ENCODE measurements at places on chromosomes 13 and 19. TPM values are rescaled to one million over a fixed set of nuclear protein-coding genes. Genes with fewer than 3 reads are reported as not detected.

DNA sequence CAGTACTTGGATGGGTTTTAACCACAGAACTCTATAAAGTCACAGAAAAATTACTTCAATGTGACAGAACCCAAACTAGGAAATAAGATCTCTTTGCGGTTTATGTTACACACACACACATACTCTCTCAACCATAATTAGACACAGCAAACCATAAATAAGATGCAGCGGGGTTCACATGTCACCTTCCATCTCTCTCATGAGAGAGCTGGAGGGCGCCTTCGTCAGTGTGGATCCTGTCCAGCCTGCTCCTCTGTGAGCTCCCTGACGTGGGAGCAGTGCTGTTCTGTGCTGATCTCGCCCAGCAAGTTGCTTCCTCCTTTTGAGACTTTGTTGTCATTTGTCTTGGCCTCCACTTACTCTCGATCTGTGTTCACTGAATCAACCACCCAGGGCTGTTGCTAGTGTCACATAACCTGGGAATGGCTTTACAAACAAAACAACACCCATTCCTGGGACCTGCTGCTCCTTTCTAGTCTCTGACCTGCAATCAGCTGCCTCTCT is 204.9 kb upstream of the KL start:
- DNase-seq: peak; percentile 78

- no peak for DNase-seq
These were observed 8.7 kb downstream of the CD177 start for GRCh38 chr19:43362179-43362578.

- DNase-seq: no peak
These were observed 252.1 kb downstream of the DCT start for GRCh38 chr13:94227255-94227879.

GRCh38 chr13:87942205-87942604 is 271.0 kb downstream of the SLITRK5 start:
- DNase-seq: no peak

DNA sequence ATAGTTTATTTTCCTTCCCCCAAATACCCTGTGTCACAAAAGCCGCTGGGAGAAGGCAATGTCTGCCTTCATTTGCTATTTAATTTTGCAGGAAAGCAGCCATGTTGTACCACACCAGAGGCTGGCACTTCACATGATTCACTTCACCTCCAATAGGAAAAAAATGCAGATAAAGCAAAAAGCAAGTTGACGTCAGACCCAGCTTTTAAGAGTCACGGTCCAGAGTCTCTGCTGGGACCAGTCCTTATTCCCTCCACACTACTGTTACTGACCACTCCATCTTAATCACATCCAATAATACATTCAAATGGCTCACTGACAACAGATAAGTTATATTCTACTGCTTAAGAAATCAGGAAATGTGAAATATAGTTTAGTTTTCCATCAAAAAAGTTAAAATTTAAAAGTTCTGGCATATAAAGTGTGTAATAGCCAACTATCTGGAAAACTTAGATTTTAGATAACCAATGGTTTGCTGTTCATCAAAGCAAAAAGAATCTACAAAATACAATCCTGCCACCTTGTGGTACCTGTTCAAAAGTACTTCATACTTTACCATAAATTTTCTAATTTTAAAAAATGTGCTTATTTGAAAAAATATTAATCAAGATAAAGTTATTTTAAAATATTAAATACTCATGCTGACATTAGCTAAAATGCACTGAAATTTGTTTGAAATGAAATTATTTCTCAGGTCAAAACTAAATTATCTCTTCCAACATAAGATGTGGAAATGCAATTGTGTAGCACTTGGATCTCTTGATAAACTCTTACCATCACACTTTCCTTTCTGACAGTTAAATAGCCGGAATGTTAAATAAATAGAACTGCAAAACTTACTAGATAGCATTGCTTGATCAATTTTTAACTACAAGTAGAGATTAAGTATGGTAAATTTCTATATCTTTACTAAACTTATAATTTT is 97.3 kb downstream of the SERP2 start:
- DNase-seq: peak; percentile 6

GRCh38 chr19:2770055-2771013 is 12.7 kb downstream of the SGTA start:
- no peak for DNase-seq

DNA sequence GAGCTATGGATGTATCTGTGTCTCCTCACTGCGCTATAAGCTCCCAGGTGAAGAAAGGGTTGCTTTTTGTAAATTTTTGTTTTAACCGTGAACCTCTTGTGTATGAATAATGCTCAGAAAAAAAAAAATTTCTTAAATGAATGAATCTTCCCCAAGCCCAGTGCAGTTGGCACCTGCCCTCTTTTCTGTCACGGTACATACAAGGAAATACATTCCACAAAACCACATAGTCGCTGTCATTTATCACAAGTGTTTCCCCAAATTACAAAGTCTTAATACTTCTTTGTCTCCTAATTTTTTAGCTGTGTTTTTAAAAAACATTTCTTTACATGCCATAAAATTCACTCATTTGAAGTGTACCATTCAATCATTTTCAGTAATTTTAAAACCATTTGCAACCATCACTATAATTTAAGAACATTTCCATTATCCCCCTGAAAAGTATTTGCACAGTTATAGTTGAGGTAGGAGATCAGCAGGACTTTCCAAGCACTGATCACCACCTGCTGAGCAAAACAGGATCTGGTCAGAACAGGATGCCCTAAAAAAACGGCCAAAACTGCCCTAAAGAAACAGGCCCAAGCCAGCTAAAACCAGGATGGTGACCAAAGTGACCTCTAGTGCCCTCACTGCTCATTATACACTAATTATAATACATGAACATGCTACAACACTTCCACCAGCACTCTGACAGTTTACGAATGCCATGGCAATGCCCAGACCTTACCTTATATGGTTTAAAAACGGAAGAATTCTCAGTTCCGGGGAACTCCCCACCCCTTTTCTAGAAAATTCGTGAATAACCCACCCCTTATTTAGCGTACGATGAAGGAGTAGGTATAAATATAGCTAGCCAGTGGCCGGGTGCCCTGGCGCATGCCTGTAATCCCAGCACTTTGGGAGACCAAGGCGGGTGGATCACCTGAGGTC is 1.3 kb upstream of the TEX30 start:
- no peak for DNase-seq

DNA sequence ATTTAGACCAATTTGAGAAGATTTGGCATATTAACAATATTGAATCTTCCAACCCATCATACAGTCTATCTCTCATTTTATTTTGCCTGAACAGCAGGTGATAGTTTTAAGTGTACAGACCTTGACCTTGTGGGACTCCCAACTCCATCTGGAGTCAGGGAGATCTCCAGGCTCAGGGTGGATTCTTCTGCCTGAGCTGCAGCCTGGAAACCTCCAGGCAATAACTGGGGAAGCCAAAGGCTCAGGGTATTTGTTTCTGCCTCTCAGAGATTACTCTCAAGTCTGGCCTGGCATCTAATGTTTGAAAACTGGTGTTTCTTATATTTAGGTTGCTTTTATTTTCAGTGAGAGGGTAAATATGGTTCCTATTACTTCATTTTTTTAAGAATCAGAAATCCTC is 102.1 kb upstream of the C1QTNF9B start:
- DNase-seq: no peak

- no peak for DNase-seq
These were observed 26.9 kb upstream of the CPB2 start for GRCh38 chr13:46131705-46132104.

GRCh38 chr13:105543742-105544141 is 991.7 kb downstream of the EFNB2 start:
- no peak for DNase-seq

- DNase-seq: no peak
These were observed 53.2 kb upstream of the ZNF536 start for GRCh38 chr19:30318936-30319335.

DNA sequence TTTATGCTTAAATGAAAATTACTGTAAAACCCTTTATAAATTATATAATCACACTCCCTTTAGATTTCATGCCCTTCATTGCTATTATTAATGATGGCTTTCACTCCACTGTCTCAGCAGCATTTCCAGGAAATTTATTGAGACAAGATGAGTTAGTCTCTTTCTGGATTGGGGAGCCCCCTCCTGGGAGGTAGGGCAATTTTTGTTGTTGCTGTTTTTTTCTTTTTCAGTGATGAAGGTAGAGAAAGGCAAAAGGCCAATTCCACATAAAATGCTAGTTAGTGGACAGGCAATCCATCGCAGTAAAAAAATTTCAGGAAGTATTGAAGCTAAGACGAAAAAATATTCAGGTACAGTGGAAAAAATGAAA is 80.2 kb downstream of the TEX26 start:
- DNase-seq: peak; percentile 10

- DNase-seq: no peak
These were observed 14.1 kb downstream of the IZUMO4 start for GRCh38 chr19:2110822-2111221.

- no peak for DNase-seq
These were observed 15.5 kb upstream of the TEKTIP1 start for GRCh38 chr19:3523361-3524077.

DNA sequence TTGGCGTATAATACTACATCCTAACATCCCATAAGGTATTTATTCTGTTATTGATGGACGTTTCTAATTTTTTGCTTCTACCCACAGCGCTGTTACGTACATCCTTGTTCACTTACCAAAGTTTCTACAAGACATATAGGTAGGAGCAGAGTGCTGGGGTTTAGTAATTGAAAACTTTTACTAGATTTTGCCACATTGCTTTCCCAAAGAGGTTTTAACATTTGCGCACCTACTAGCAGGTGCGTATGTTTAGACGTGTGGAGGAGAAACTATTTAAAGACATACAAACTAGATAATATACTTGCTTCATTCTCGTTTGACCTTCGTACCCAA is 559 bp upstream of the RPL21 start:
- no peak for DNase-seq

GRCh38 chr19:19527371-19527656 is 1.4 kb upstream of the YJEFN3 start:
- no peak for DNase-seq

- no peak for DNase-seq
These were observed 396.9 kb downstream of the IRS2 start for GRCh38 chr13:109389456-109389855.

DNA sequence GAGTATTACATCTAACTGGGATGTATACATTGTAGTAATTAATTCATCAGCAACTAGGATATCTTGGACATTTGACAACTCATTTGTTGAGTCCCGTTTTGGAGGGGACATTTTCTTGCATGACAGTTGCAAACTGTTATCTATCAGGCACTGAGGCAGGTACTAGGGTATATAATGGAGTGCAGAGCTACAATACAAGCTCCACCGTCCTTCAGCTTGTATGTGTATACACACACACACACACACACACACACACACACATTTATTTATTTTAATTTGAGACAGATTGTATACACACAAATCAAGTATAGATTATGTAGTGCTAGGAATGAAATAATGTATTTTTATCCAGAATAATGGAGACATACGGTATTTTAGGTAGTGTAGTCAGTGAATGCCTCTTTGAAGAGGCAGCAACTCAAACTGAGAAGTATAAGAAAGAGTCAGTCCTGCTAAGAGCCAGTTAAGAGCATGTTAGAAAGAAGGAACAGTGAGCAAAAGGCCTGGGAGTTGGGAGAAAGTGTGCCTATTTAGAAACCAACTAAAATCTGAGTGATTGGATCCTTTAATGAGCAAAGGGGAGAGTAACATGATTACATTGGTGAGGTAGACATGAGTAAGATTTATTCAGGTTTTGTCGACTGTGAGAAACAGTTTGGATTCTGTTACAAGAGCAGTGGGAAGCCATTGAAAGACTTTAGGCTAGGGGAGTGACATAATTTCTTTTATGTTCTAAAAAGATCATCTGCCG is 74.5 kb downstream of the NBEA start:
- no peak for DNase-seq

DNA sequence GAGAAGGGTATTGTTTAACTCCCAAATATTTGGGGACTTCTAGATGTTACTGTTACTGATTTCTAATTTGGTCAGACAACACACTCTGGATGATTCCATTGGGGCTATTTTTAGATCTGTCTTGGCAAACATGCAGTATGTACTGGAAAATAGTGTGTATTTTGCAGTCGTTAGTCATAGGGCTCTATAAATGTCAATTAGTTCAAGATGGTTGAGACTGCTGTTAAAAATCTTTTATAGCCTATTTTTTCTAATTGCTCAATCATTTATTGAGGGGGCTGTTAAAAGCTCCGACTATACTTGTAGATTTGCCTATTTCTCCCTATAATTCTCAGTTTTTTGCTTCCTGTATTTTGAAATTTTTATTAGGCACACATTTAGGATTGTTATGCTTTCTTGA is 31.4 kb downstream of the PPP5C start:
- no peak for DNase-seq

DNA sequence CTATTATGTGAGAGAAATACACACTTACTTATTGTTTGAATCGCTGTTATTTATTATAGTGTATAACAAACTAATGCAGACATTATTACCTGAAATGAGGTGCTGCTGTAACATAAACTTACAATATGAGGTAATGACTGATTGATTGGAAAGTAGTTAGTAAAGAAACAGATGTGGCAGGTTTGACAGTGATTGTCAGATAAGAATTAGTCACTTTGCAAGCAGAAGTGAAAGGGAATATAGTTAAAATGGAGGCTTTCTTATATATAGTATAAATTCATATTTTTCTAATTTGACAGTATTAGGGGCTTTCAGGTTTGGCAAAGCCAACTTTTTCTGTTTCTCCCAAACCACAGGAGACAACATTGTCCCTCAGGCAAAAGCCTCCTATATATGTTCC is 20.6 kb downstream of the MIR17HG start:
- no peak for DNase-seq

GRCh38 chr19:32887572-32888215 is 18.1 kb upstream of the SLC7A9 start:
- no peak for DNase-seq

DNA sequence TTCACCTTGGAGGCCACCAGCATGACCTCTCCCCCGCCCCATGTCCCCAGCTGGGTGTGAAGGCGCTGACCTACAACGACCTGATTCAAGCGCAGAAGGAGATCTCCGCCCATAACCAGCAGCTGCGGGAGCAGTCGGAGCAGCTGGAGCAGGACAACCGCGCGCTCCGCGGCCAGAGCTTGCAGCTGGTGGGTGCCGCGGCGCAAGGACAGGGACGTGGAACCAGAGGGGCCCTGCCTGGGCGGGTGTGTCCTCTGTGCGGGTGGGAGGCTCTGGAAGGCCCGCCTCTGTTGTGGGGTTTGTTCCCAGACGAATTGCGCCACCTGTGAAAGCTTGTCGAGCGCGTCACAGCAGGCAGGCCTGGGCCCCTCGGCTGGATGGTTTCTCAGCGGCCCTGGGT is 22.3 kb downstream of the PLEKHJ1 start:
- no peak for DNase-seq

- DNase-seq: no peak
These were observed 53.6 kb downstream of the TDRD12 start for GRCh38 chr19:32773126-32773525.

GRCh38 chr13:44498502-44498901 is 77.6 kb downstream of the TSC22D1 start:
- no peak for DNase-seq

Gene OR4F17
- total RNA-seq: not detected

Gene ANKRD24
- total RNA-seq: 0.12 TPM

Gene KRTDAP
- not detected for total RNA-seq

Gene ZNF625
- 3.0 TPM for total RNA-seq

Gene TMPRSS9
- total RNA-seq: not detected

Gene ZNF730
- total RNA-seq: 2.0 TPM

Gene ZNF98
- 5.6 TPM for total RNA-seq

Gene KLK1
- not detected for total RNA-seq

Gene PSG1
- total RNA-seq: not detected

Gene THSD1
- total RNA-seq: 1.6 TPM

Gene ZNF154
- total RNA-seq: not detected

Gene ZNF14
- total RNA-seq: 3.0 TPM

Gene SERPINE3
- total RNA-seq: not detected

Gene CEACAM7
- total RNA-seq: not detected

Gene SDHAF1
- 40.4 TPM for total RNA-seq

Gene CCDC70
- total RNA-seq: not detected

Gene ZNF256
- total RNA-seq: 8.7 TPM

Gene MED26
- 4.8 TPM for total RNA-seq

Measured in H4 (cell line).